ENCODE measurements at places on chromosomes 1 and 21.

DNA sequence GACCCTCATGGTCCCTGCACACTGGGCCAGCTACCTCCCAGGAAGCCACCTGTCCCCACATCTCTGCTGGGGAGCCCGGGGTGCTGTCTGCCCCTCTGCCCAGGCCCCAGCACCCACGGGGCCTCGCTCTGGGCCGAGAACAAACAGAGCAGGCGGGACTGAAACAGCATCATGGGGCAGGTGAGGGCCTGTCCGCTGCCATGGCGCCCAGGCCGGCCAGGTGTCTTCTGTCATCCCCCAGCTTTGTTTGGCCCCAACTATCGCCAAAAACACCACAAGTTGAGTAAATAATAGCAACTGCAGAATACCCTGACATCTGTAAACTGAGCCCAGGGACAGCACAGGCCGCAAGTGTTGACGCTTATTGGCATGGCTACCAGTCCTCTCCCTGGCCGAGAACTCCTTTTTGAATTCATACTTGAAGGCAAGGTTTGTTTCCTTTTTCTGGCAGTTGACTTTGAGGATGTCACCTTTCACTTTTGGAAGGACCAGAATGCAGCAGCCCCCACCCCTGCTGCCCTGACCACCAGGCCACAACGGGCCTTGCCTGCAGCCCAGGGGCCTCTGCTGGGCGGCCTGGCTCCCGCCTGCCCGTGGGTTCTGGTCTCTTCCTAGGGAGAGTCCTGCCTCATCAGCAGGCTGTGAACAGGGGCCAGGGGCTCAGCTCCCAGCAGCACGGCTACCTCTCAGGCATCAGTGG lies 152.7 kb downstream of the CASZ1 start:
- no peak for DNase-seq

DNA sequence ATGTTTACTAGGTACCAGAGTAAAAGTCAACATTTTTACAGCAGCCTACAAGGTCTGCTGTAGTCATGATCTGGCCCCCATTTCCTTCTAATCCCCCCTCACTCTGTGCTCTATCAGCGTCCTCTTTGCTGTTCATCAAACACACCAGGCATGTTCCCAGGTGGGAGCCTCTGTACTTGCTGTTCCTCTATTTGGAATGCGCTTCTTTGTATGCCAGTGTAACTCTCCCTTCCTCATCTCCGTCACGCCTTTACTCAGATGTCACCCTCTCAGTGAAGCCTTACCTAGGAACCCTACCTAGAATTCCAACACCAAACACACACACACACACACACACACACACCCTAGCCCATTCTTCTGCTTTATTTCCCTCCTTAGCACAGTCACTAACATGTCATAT lies 21.0 kb downstream of the TP53BP2 start:
- no peak for DNase-seq

DNA sequence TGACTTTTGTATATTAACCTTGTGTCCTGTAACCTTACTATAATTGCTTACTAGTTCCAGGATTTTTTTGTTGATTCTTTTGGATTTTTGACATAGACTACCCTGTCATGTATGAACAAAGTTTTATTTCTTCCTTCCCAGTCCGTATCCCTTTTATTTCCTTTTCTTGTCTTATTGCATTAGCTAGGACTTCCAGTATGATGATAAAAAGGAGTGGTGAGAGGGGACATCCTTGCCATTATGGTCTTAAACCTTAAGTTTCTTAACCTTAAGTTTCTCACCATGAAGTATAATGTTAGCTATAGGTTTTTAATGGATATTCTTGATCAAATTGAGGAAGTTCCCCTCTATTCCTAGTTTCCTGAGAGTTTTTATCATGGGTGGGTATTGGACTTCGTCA lies 24.5 kb upstream of the TBX19 start:
- DNase-seq: no peak

GRCh38 chr1:89176971-89177370 lies 1.2 kb upstream of the GBP7 start:
- no peak for DNase-seq

GRCh38 chr1:31639543-31639942 lies 5.1 kb downstream of the PEF1 start:
- DNase-seq: no peak

- DNase-seq: no peak
Observed at GRCh38 chr1:46301406-46301807, 2.0 kb downstream of the LRRC41 start.

DNA sequence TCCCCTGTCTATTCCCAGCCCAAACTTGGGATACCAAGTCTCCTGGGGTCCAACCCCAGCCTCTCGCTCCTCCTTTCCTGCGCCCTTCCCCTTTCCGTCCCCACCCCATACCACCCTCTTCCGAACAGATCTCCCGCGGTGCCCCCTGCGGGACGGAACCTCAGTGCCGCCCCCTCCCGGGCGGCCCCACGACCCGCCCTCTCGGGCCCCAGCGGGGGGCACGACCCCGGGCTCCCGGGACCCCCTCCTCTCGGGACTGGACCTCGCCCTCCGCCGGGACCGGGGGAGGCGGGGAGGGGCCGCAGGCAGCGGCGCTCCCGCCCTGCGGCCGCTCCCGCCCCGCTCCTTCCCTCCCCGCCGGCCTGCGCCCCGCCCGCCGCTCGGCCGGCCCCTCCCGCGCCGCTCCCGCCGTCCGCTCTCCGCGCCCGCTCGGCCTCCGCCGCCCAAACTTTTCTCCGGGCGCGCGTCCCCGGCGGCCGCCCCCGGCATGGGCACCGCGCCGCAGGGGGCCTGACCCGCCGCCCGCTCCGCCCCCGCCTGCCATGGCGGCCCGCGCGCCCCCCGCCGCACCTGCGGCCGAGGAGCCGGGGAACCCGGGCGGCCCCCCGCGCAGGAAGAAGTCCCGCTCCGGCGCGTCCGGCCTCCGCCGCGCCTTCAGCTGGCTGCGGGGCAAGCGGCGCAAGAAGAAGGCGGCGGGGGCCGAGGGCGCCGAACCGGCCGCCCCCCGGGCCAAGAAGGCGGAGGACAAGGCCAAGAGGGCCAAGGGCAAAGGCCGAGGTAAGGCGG lies 39.0 kb upstream of the SYNC start:
- no peak for DNase-seq

DNA sequence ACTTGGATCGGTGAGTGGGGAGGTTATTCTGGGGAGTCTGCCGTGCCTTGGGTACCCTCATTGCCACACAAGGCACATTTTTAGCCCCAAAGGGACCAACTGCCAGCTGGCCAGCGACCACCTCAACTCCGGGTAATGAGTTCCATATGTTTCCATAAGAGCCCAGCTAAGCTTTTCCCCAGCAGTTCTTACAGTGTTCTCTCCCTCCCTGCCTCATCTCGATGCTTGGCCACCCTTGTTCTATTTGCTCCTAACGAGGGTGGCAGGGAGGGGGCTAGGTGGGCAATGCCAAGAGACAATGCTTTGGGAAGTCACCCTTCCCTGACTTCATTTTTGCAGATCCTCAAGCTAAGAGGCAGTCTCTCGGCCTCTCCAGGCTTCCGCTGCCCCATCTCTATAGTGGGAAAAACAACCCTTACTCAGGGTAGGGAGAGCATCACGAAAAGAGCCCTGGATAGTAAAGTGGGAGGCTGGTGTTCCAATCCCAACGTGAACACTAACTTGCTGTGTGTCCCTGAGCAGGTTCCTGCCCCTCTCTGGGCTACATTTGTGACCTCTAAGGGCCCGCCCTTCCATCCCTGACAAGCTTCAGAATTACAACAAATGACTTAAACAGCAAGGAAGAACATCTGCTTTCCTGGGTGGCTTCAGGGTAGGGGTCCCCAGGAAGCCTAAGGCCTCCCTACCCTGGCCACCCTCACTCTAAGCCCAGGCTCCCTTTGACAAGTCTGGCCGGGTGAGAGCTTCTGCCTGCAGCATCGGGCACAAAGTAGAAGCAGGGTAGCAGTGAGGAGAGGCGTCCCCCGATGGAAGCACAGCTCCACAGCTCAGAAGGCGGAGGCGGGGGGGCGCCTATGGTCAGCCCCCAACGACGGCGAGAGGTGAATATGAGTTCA lies 5.8 kb downstream of the ID3 start:
- no peak for DNase-seq

DNA sequence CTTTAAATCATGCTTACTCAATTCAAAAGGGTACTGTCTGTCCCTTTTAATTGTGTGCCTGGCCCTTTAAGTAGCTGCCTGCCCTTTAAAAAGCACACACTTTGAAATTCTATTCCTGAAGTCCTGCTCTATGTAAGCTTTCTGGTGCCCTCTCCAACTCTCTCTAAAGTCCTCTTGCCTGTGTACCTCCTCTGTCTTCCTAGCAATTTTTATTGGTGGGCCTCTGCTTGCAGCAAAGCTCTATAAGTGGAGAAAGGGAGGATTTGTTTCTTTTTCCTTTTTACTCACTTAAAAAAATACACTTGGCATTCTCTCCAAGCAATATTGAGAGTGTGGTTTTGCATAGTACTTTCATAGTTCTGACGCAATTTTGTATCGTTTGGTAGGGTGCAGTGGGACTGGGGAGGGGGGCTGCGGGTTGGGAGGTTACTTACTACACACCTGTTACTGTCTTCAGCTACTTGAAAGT lies 135.4 kb downstream of the LMO4 start:
- DNase-seq: no peak

DNA sequence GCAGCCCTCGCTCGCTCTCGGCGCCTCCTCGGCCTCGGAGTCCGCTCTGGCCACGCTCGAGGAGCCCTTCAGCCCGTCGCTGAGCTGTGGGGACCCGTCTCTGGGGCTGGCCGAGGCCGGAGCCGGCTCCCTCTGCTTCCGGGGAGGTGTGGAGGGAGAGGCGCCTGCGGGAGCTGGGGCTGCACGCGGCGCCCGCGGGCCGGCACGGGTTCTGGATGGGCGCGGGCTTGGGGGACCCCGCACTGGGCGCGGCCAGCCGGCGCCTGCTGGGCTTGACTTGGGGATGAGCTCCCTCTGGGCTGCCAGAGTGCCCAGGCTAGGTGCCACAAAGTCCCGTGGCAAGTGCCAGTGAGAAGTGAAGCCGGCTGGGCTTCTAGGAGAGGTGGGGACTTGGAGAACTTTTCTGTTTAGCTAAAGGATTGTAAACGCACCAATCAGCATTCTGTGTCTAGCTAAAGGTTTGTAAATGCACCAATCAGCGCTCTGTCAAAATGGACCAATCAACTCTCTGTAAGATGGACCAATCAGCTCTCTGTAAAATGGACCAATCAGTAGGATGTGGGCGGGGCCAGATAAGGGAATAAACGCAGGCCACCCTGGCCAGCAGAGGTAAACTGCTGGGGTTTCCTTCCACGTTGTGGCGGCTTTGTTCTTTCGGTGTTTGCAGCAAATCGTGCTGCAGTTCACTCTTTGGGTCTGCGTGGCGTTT lies 20.2 kb downstream of the EXOC8 start:
- DNase-seq: no peak

- no peak for DNase-seq
Observed at GRCh38 chr1:205046870-205047269, 3.9 kb downstream of the CNTN2 start.

DNA sequence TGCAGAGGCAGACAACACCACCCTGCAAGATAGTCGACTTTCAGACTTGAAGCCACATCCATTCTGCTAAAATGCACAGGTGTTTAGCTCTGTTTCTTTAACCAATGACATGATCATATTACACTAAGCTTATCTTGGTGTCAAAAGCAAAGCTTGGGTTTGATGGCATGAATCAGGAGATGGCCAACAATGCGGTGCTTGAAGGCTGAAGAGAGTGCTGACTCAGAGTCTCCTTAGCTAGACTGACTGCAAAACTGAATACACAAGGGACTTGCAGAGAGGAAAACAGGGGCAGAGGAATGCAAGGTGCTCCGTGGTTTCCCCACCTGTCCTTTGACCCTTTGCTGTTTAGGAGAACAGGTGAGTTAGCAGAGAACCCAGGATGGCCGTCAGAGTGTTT lies 262.6 kb downstream of the SIPA1L2 start:
- DNase-seq: no peak

GRCh38 chr1:168170564-168171508 lies 7.9 kb upstream of the TIPRL start:
- DNase-seq: no peak

DNA sequence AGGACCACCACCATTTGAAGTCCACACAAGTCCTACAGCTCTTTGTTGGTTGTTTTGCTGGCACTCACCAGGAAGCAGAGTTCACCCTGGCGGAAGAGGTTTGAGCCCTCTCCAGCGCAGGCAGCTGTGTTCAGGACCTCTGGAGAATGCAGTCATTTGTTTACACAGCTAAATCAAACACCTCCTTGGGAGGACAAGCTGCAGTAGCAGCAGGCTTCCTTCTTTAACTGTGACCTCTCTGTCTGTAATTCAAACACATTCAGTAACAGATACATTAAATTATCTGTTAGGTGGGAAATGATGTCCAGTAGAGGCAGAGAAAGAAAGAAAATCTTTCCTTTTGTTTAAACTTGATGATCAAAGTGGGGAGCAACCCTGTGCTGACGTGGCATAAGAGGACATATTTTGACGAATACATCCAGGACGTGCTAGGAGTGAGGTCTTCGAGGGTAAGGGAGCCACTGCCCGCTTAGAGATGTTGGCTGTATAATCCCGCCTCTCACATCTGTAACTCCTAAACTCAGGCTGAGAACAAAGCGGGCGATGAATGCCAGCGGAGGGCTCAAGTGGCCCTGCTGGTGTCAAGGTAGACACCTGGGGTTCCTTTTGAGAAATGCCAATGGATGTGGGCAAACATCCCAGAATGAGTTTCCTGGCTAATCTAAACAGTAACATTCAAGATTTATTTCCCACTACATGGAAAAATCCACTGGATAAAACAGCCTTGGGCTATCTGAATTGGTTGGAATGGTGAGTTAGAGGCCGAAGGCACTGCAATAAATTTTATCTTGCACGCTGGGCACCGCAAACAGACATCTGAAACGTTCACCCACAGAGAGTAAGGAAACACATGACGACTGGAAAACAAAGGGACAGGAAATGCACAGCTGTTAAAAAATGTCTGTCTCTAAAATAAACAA lies 51.7 kb downstream of the ABCA4 start:
- no peak for DNase-seq

DNA sequence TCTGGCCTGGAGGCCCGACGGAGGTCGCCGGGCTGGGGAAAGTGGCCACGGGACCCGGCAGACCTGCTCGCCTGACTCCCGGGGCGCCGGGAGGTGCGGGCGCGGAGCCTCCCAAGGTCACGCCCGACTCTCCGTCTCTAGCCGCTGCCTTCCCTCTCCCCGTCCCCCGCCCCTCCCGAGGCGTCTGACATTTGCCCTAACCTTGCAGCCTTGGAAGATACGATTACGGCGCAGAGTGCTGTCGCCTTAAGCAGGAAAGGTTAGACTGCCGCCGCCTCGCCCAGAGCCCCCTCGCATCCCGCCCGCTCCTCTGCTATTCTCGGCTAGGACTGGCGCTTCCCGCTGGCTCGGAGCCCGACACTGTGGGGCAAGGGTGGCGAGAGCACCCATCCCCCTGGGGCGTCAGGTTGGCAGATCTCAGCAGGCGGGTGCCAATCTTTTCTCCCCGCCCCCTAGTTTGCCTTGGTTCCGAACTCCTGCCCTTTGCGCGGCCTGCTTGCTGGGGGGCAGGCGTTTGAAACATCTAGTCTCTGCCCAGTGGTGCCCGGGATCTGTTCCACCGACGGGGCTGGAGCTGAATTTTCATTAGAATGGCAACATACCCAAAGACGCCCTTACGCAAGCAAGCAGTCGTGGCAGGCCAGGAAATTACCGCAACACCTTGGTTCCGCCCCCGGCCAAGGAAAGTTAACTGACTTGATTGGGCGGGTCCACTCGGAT lies 835 bp downstream of the PGM1 start:
- peak; percentile 72 for DNase-seq

GRCh38 chr1:3468236-3469103 lies 14.0 kb downstream of the ARHGEF16 start:
- no peak for DNase-seq

- DNase-seq: no peak
Observed at GRCh38 chr1:212805767-212806166, 14.1 kb downstream of the TATDN3 start.
